ENCODE measurements at places on chromosomes 1 and 21. TPM values are rescaled to one million over a fixed set of nuclear protein-coding genes. Genes with fewer than 3 reads are reported as not detected.

CTSS gene
- total RNA-seq = 5.1 TPM

SEMA4A gene
- total RNA-seq = 0.21 TPM

MAST2 gene
- 77.0 TPM for total RNA-seq

GRCh38 chr1:174841747-174842146 is 158.0 kb upstream of the CACYBP start:
- no peaks in the 10 kb centered on the region for H3K36me3 ChIP-seq
- H3K4me3 ChIP-seq = no peak overlapping the region
- DNase-seq = no peak
- no peaks in the 10 kb centered on the region for H3K27me3 ChIP-seq
- no peaks in the 10 kb centered on the region for H3K4me1 ChIP-seq

GRCh38 chr1:17167041-17167785 is 37.7 kb upstream of the PADI1 start:
- H3K36me3 ChIP-seq = no peaks in the 10 kb centered on the region
- no peaks in the 10 kb centered on the region for H3K27me3 ChIP-seq
- H3K4me1 ChIP-seq = peaks cover 45% of the 10 kb centered on the region

DNA sequence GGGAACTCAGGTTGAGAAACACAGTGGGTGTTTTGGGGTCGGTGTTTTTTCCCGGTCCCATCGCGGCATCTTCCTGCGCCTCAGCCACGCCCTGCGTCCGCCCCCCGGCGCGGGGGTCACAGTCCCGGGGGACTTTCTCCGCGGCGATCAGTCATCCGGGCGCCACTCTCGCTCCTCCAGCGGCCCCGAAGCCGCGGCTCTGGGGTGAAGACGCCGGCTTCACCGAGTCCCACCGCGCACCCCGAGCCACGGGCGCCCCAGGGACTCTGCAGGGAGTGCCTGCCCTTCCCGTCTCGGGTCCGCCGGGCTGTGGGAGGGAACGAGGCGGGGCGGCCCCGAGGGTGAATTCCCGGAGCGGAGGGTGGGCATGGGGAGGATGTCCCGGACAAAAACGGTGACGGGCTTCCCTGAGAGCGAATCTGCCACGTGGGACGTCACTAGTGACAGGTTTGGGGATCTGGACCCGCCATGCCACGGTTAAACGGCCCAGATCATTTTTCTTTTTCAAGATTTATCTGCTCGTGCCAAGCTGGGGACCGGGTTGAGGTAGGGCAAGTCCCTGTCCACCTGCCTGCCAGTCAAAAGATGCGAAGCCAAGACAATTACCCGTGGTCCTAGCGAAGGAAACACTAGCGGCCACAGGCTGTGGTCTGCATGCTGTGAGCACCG is 717 bp upstream of the BATF3 start:
- peak overlapping the region; percentile 50 for H3K4me3 ChIP-seq
- peaks cover 26% of the 10 kb centered on the region for H3K27me3 ChIP-seq
- no peaks in the 10 kb centered on the region for H3K36me3 ChIP-seq

DNA sequence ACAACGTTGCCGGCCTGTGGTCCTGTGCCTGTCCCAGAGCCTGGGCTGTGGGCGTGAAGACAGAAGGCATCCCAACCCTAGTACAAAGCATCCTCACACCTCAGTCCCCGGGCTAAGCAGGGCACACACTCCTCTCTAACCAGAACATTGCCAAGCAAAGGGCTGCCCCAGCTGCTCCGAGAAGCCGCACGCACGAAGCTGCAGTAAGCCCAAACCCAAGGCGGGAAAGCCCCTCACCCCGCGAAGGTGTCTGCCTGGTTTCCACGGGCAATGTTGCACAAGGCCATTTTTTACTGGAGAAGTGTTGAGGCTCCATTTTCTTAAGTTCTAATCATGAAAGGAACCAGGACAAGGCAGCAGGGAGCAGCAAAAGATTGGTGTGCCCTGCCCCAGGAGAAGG is 519.0 kb downstream of the NPHP4 start:
- H3K27me3 ChIP-seq = peaks cover 7% of the 10 kb centered on the region
- H3K36me3 ChIP-seq = no peaks in the 10 kb centered on the region
- no peak overlapping the region for H3K4me3 ChIP-seq
- DNase-seq = no peak
- H3K27ac ChIP-seq = no peak overlapping the region
- no peaks in the 10 kb centered on the region for H3K4me1 ChIP-seq

DNA sequence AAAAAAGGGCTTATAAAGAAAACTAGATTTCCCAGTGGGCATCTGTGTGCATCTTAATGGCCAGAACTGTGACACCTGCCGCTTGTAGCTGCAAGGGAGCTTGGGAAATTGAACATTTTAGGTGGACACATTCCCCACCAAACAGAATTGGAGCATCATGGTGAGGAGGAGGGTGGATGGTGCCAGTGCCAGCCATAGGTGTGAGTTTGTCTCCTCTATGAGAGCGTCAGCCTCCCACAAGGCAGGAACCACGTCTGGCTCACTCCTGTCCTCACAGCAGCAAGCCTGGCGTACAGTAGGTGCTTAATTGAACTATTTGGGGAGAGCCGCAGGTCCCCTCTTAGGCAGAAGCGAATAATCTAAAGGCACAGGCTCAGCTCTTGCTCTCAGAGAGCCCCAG is 124.5 kb upstream of the TMEM51 start:
- H3K27me3 ChIP-seq = no peaks in the 10 kb centered on the region
- no peaks in the 10 kb centered on the region for H3K4me1 ChIP-seq
- H3K4me3 ChIP-seq = no peak overlapping the region
- no peak for DNase-seq
- H3K27ac ChIP-seq = no peak overlapping the region

- no peaks in the 10 kb centered on the region for H3K4me1 ChIP-seq
- no peak overlapping the region for H3K4me3 ChIP-seq
- H3K27ac ChIP-seq = no peak overlapping the region
- H3K36me3 ChIP-seq = no peaks in the 10 kb centered on the region
These were observed 279.8 kb downstream of the PBX1 start for GRCh38 chr1:164838786-164839185.

- H3K27ac ChIP-seq = peak overlapping the region; percentile 96
- no peaks in the 10 kb centered on the region for H3K27me3 ChIP-seq
These were observed 87.5 kb upstream of the RHOU start for GRCh38 chr1:228647523-228648444.

DNA sequence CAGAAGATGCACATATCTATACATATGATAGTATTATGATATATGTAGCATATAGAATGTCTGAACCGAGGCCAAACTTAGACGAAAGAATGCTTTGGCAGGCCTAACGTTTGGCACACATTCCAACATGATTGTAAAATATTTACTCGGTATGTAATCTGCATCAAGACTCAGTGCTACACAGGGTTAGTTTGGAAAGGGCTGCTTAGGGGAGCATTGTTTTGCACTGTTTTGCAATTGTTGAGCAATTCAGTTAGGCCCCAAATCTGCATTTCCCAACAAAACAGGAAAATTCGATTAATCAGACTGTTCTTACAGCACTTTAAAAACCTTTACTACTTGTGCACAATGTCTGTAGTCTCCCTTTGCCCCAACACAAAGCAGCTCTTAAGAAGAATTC is 216.0 kb upstream of the NEGR1 start:
- no peak overlapping the region for H3K27ac ChIP-seq
- H3K4me3 ChIP-seq = no peak overlapping the region
- H3K4me1 ChIP-seq = no peaks in the 10 kb centered on the region
- DNase-seq = no peak
- no peaks in the 10 kb centered on the region for H3K36me3 ChIP-seq

DNA sequence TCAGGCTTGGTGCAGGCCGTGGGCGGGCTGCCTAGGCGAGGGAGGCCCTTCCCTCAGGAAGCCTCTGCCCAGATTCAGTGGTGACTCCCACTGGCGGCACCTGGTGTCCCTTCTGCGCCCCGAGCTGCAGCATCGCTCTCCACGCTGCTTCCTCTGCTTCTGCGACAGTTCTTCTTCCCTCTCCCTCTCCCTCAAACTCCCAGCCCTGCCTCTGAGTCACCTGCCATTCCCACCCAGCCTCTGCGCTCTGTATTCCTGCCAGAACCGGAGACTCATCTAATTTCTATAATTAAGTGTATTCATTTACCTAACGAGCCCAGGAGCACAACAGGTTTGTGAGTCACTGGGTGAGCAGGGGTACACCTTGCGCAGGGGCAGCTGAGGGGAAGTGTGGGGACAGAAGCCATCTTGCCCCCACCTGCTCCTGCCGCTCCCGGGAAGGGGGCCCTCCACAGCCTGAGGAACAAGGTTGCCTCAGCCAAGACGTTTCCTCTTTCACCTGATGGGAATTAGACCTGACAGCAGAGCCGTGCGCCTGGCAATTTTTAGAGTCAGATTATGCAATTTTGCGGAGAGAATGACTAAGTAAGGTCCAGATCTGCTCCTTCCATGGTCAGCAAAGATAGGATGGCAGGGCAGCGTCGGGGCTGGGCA is 19.4 kb downstream of the KCNC4 start:
- no peak for DNase-seq
- no peak overlapping the region for H3K27ac ChIP-seq
- no peaks in the 10 kb centered on the region for H3K27me3 ChIP-seq
- H3K4me1 ChIP-seq = peaks cover 6% of the 10 kb centered on the region

GRCh38 chr1:156387870-156388173 is 18.8 kb downstream of the RHBG start:
- no peak for DNase-seq
- no peak overlapping the region for H3K4me3 ChIP-seq
- no peaks in the 10 kb centered on the region for H3K36me3 ChIP-seq
- H3K27me3 ChIP-seq = no peaks in the 10 kb centered on the region

DNA sequence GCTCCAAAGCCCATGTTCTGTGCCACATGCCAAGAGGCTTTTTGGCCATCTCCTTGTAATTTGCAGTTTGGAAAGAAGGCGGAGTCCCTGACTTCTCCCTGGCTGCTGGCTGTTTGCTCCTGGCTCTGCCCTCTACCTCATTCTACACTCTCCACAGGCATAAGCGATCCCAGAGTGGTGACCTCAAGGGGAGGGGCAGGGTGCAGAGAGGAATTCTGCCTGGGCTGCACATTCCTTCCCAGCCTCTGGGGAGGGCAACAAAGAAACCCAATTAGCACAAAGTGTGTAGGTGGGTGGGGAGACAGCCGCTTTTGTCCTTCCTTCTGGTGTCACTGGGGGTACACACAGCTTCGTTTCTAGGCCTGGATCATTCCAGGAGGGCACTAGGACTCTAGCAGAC is 95.3 kb downstream of the HIVEP3 start:
- no peaks in the 10 kb centered on the region for H3K27me3 ChIP-seq
- DNase-seq = no peak
- H3K36me3 ChIP-seq = no peaks in the 10 kb centered on the region
- no peaks in the 10 kb centered on the region for H3K4me1 ChIP-seq

DNA sequence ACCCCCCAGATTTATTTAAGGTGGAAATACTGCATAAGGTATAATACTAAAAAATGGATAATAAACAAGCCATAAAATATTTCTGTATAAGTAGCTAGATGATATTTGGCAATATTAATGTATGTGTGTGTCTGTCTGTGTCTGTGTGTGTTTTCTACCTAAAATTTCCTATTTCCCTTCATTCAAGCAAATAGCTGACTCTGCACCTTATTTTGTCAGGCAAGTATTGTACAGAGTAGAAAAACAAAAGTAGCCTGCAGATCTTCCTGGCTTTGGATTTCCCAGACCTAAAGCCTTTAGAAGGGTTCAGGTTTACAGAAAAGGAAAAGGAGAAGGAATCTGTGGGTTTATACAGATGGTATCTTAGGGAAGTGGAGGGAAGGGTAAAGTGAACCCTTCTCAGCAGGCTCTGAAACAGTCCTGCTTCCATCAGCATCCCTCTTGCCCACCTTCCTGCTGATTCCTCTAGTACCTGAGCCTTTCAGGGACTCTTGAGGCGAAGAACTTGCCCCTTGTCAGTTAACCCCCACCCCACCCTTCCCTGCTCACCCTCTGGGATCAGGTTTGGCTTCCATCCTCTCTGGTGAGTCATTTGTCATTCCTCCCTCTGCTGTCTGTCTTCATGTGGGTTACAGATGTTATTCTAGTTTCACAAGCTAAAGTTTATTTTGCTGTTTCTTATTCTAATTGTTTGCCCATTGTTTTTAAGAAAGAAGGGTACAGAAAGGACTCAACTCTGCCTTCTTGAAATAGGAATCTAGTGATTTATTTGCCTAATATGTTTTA is 21.7 kb upstream of the RGS16 start:
- H3K27ac ChIP-seq = no peak overlapping the region
- H3K4me1 ChIP-seq = no peaks in the 10 kb centered on the region
- H3K36me3 ChIP-seq = no peaks in the 10 kb centered on the region
- DNase-seq = no peak
- H3K4me3 ChIP-seq = no peak overlapping the region

DNA sequence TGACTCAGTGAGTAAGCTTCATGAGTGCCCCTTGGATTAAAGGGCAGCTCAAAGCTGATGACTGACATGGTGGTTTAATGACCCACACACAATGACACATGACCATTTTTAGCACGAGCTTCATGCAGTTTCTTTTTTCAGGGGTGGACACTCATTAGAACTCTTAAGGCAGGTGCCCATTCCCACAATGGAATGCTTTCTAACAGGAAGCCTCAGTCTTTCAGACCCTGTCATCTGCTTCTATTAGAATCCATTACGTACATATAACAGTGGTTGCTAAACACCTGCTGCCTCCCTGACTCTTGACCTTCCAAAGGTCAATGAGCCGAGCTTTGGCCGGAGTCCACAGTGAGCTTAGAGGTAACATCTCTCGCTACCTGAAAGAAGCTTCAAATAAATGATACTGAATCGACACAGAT is 27.4 kb downstream of the AKNAD1 start:
- H3K36me3 ChIP-seq = no peaks in the 10 kb centered on the region
- DNase-seq = peak; percentile 63
- H3K27ac ChIP-seq = peak overlapping the region; percentile 98
- no peaks in the 10 kb centered on the region for H3K27me3 ChIP-seq
- no peak overlapping the region for H3K4me3 ChIP-seq

DNA sequence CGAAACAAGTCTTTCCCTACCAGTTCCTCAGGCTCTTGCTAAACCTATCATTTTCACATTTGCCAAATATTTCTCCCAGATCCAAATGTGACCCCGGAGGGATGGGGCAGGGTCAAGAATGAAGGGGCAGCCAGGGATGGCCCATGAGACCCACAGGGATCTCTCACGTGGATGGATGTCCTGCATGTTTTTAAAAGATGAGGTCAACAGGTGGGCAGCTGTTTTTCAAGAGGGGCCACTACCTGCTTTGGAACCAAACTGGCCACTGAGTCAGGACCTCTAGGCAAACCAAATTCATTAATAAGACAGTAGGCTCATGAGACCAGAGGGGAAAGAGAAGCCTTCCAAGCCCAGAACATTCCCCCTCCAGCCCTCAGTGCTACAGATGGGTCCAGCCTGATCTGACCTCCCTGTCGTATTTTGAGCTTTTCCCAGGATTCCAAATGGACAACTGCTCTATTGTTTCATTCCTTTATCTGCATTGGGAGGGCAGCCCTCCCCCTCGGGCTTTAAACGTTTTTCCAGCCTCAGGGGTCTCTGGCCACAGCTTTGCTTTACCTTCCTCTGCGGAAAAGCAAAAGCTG is 252.5 kb upstream of the IRF2BP2 start:
- H3K36me3 ChIP-seq = no peaks in the 10 kb centered on the region
- no peak for DNase-seq
- H3K4me1 ChIP-seq = peaks cover 25% of the 10 kb centered on the region

- no peak overlapping the region for H3K27ac ChIP-seq
- no peaks in the 10 kb centered on the region for H3K4me1 ChIP-seq
- H3K27me3 ChIP-seq = no peaks in the 10 kb centered on the region
- DNase-seq = no peak
These were observed 26.0 kb downstream of the RGS1 start for GRCh38 chr1:192601567-192601966.

Measured in Panc1 (cell line).